Esophagus mucosa (tissue), 1 donor: ENCODE measurements at places on chromosomes 3 and 15. TPM values are rescaled to one million over a fixed set of nuclear protein-coding genes. Genes with fewer than 3 reads are reported as not detected.

The CCDC54 gene
- not detected for total RNA-seq

The RBMS3 gene
- total RNA-seq: 3.4 TPM

The KBTBD12 gene
- total RNA-seq: not detected

The SLC15A2 gene
- total RNA-seq: 3.8 TPM

The ARGFX gene
- not detected for total RNA-seq

DNA sequence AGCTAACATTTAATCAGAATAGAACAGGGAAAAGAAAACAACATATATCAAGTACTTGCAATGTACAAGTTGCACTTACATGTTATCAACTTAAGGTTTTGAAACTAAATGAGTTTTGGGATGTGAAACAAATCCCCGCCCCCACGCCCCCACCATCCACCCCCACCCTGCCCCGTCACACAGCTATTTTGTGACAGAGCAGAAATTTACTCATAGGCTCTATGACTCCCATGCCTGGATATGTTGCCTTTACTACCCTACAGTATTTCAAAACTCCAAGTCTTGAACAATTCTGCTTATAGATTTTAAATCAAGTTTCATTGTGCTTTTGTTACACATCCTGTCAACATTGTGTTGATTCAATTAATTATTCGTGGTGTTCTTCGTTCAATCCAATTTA is 18.1 kb upstream of the IL1RAP start:
- no peak for ATAC-seq

- ATAC-seq: no peak
Observed at GRCh38 chr15:30984542-30984941, 6.9 kb downstream of the MTMR10 start.

DNA sequence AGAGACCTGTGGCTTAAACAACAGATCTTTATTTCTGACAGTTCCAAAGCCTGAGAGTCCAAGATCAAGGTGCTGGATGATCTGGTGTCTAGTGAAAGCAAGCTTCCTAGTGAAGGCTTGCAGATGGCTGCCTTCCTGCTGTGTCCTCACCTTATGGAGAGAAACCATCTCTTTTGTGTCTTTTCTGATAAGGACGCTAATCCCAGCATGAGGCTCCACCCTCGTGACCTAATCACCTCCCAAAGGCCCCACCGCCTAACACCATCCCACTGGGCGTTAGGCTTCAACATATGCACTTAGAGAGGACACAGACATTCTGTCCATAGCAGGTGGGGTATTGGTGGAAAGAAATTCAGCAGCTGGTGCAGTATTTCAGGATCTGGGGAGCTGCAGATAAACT is 19.8 kb upstream of the LYSMD4 start:
- no peak for ATAC-seq

DNA sequence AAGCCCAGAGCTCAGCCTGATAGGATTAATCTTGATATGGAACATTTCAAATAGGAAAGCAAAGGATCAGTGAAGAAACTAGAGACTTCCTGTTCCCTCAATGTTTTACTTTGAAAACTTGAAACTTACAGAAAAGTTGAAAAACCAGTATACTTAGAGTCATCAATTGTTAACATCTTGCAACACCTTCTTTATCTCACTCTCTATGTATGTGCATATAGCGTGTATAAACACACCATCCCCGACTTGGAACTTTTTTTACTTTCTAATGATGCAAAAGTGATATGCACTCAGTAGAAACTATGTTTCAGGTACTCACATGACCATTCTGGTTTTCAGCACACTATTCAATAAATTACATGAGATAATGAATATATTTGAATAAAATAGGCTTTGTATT is 60.5 kb downstream of the SEC22A start:
- ATAC-seq: no peak

GRCh38 chr3:62481962-62482361 is 108.6 kb upstream of the FEZF2 start:
- ATAC-seq: no peak
